CD4-positive, alpha-beta T cell treated with Interleukin-4 for 1 hour (primary cell): ENCODE measurements at places on chromosomes 1 and 21.

- no peak for DNase-seq
Observed at GRCh38 chr21:43376478-43376882, 50.5 kb downstream of the SIK1 start.

DNA sequence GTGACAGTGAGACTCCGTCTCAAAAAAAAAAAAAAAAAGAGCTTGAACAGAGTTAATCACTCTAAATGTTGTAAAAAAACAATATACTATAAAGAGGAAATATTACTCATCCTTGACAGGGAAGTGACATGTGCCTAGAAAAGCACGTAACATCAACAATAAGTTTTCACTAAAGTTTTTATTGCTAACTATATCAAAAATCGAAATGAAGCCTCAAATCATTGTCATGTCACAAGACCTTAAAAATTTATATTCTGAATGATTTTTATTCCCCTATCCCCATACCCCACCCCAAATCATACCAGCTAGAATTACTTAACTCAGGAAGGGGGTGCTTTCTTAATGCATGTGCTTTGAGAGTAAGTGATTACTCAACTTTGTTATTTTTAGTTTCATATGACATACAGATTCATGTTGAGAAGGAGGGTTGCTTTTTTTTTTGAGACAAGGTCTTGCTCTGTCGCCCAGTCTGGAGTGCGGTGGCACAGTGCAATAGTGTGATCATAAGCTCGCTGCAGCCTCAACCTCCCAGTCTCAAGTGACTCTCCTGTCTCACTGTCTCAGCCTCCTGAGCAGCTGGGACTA is 53.6 kb upstream of the MUTYH start:
- peak; percentile 59 for DNase-seq

- DNase-seq: no peak
Observed at GRCh38 chr1:4563586-4563985, 90.8 kb upstream of the AJAP1 start.

GRCh38 chr1:68442822-68443556 is 6.8 kb downstream of the RPE65 start:
- DNase-seq: no peak

DNA sequence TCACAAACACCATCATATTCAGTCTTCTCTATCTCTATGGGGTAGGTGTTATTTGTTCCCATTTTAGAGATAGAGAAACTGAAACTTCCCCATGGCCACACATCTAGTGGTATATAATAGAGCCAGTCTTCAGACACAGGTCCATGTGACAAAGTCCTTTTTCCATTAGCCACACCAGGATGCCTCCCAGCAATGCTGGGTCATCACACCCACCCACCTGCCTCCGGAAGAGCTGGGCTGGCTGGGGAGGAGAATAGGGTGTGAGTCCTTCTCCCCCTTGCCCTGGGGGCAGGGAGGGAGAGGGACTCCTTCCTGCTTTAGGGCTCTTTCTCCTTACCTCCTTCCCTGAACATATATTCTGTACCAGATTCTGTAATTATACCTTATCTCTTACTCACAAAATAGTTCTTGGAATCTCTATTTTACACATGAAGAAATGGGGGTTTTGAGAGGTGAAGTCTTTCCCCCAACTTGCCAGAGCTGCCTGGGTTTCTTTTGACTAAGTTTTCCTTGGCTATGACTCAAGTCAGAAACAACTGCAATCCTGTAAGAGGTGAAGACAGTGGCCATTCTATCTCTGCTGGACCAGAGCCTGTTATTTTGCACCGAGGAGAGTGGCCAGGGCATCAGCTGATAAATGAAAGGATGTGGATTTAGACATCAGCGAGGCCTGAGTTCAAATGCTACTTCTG is 30.0 kb downstream of the SOX13 start:
- DNase-seq: no peak

GRCh38 chr1:98496256-98496995 is 165.1 kb upstream of the SNX7 start:
- DNase-seq: no peak

DNA sequence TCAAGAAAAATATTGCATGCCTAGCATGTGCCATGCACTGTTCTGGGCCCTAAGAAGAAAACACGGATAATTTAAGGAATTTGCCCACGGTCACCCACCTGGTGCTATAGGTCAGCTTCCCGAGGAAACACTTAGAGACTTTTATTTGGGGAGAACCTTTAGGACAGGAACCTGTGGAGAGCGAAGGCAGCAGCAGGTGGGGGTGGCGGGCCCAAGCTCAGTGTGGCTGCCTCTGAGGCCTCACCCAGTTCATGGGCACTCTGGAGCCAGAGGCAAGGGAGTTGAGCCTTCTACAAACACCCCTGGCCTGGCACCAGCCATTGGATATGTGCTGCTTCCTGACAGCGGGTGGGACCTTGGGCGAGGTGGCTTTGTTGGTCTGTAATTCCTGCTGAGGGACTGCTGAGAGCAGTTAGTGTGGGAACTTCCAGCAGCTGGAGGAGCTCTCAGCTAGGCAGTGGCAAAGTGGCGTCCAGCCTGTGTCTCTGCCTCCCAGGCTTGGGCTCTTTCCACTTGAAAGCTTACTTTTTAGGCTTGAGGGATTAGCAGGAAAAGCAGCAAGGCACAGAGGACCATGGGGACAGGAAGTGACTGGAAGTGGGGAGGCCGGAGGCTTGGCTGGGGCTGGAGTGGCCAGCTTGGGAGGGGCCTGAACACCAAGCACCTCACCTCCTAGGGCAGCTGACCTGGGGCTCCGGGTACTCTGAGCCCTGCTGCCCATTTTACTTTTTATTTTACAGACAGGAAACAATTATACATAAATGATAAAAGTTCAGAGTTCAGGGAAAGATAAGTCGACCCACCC is 19.1 kb downstream of the MRPL37 start:
- DNase-seq: no peak

DNA sequence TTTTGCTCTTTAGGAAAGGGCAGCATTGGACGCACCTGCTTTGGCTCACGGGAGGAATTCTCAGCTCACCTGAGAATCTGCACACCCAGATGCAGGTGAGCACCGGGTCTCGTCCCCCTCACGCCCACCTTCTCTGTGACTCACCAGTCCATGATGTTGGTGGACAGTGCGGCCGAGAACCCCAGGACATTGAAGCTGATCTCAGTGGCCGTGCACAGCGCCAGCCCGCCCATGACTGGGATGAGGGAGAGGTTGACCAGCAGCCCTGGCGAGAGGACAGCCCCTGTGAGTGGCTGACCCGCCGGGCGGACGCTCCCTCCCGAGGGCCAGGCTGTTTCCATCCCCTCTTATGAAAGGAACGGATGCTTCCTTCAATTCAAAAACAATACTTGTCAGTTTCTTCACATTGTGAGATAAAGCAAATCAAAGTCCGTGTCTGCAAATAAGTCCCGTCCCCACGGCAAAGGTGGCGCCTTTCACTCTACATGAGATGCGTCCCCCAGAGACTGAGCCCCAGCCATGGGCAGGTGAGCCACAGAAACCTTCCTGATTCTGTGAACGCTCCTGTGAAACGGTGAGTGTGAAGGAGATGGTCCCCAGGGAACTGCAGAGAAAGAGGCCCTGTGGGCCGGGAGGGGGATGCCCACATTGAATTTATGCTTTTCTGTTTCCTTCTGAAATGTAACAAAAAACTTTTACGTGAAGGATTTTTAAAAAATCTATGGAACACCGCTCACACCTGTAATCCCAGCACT is 12.7 kb upstream of the CDK11B start:
- DNase-seq: no peak

DNA sequence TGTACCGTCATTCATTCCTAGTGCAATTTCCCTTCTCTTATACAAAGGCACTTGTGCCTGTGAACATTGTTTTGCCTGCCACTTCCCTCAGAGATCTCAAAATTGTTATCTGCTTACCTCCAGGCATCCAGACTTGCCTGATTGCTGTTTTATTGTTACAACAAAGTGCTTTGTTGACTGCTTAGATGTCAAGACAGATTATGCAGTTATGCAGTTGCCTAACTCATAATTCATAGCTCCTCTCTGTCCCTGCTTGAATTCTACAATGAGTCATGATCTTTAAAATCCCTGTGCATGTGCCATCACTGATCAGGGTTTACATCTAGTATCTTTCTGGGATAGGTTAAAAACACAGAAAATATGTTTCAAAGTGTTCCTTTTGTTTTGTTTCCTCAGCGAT is 24.5 kb downstream of the CXADR start:
- no peak for DNase-seq

DNA sequence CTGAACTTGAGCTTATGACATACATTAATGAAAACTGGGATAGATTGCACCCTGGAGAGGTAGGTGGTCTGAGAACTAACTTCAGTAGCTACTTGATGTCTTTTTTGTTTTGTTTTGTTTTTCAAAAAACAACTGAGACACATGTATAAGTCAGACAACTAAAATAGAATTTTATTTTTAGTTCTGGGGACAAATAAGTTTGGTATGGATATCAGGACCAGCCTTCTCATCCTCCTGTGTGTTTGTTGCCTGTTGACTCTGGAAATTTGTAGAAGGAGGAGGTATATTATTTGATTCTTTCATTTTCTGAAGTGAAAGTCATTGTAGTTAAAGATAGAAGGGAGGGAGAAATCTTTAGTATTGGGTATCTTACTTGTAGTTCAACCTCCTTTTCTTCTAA is 41.5 kb downstream of the MTF2 start:
- DNase-seq: no peak

GRCh38 chr1:103761896-103762295 is 12.2 kb downstream of the AMY1C start:
- DNase-seq: no peak

- no peak for DNase-seq
Observed at GRCh38 chr1:30172757-30173156, 550.6 kb downstream of the MATN1 start.

GRCh38 chr21:26826801-26827200 is 18.4 kb downstream of the ADAMTS1 start:
- no peak for DNase-seq

GRCh38 chr1:84859866-84860265 is 33.1 kb downstream of the LPAR3 start:
- no peak for DNase-seq

DNA sequence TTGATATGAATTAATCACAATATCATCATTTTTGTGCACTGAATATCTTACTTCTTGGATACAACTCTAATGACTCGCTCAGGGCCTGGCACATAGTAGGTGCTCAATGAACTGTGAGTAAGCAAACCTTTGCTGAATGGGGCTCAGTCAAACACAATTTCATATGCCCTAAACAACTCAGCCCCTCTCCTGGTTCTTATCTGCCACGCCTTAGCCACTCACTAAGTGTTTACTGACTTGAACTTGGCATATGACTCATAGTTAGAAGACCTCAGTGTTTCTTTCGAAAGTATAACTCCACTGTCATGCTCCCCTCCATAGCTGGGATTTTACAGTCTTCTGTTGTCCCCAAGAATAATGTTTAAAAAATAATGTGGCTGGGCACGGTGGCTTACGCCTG is 4.8 kb upstream of the IFNLR1 start:
- DNase-seq: peak; percentile 45

- no peak for DNase-seq
Observed at GRCh38 chr1:168467452-168467851, 76.3 kb downstream of the XCL2 start.

- DNase-seq: peak; percentile 92
Observed at GRCh38 chr21:36069713-36070583, at the start of gene CBR1. TSS of gene CBR1 (plus strand) at chr21:36070024. CDS start at chr21:36070116, 92 bp downstream.

GRCh38 chr1:94578856-94579255 is 37.3 kb upstream of the F3 start:
- no peak for DNase-seq

DNA sequence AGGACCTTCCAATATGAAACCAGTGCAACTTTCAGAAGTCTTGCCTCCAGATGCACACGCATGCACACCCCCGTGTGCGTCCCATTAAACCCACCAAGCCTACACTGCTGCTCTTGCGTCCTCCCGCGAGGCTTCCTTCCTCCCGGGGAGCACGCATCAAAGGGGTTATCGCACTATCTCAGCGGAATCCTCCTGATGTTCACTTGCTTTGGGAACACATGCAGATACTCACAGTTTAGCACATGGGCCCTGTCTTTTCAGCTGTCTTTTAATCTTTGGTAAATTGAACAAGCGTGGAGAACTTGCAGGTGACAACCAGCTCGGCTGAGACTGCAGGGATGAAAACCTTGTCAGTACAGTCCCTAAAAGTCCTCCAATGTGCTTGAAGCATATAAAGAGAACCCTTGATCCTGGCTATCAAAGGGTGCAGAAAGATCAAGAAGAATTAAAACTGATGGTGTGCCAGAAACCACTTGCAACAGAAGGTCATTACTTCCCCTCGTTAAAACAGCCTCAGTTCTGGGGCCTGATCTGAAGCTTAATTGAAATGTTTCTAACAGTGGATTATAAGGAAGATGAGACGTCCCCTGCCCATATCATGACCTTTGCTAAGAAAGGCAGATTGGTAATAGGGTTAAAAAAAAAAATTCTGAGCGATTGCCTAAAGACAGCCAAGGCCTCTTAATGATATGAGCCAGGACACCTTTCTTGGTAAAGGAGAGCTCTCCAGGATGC is 149.4 kb upstream of the LMO4 start:
- no peak for DNase-seq

DNA sequence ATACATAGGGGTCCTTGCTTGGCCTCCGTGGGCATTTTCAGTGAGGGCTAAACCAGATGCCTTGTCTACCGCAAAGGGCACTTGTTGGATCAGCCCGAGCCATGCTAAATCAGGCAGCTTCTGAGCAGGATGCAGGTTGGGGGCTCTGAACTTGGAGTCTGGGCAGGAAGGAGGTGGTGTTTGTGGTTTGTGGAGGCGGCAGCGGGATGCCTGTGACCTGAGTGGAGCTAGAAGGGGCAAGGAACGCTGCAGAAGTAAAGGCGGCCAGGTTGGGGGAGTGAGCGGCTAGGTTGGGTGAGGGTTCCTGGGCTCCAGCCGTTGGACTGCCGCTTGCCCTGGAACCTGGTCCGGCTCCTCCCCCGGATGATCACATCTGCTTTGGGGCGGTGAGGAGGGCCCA is 183.9 kb downstream of the CAMTA1 start:
- DNase-seq: no peak

DNA sequence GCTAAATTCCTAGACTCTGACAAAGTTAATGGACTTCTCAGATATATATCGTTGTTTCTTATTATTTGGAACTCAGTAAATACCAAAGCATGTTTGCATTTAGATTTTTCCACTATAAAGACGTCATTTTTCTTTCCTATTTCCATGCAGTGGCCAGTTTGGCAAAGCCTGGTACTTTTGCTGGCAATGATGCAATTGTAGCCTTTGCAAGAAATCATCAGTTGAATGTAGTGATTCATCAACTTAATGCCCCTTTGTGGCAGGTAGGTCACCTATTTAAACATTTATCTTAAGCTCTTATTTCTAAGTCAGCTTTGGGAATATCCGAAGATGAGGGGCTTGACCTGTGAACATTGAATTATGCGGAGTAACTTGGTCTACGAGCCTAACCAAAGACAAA is 12.0 kb downstream of the OTUD3 start:
- no peak for DNase-seq

- no peak for DNase-seq
Observed at GRCh38 chr1:105793536-105794146, 1262.8 kb upstream of the PRMT6 start.

- no peak for DNase-seq
Observed at GRCh38 chr1:14836426-14837140, 238.1 kb downstream of the KAZN start.

- DNase-seq: no peak
Observed at GRCh38 chr1:18305182-18305795, 175.4 kb upstream of the KLHDC7A start.
